ENCODE measurements at places on chromosomes 5 and 9.

- DNase-seq: no peak
Observed at GRCh38 chr5:24225051-24225450, 419.7 kb downstream of the CDH10 start.

DNA sequence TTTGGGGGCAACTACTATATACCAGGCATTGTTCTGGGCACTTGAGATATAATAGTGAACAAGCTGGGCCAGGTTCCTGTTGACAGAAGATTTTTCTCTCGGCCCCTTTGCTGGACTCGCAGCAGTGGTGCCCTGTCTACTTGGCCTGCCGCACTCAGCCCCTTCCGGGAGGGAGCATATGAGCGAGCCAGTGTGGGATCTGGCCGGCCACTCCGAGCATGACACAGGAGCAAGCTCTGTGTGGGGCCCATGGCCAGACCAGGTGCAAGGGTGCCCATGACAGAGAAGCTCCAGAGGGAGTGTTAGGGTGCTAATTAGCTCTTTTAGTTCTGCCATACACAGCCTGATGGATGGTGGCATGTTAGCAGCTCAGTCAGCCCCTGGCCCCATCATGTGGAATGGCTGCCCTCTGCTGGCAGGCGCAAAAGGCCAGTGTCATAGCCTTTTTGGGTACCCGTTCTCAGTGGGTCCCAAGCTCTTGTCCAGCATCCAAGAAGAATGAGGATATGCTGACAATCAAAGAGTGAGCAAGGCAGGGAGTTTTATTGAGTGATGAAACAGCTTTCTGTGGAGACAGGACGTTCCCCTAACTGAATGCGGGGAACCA lies 9.3 kb upstream of the KIF4B start:
- no peak for DNase-seq

GRCh38 chr9:35254237-35254636 lies 92.4 kb downstream of the UNC13B start:
- no peak for DNase-seq

DNA sequence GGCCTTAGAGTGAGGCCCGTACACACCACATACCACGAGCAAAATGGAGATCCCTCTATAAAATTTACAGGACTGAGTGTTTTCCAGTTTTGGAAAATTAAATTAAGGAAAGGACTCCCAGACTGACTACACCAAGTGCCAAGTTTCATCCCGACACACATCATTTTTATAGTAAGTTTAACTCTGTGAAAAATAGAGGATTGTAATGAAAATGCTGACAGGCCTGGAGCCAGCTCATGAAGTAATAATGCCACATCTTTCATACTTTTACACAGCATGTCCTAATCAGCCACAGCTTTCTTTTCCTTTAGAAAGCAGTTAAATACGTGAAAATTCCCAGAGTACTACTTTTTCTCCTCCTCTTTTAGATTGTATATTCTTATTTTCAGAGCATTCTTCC lies 169.2 kb downstream of the SAXO1 start:
- no peak for DNase-seq

- DNase-seq: no peak
Observed at GRCh38 chr5:90054612-90055011, 354.9 kb downstream of the CETN3 start.

DNA sequence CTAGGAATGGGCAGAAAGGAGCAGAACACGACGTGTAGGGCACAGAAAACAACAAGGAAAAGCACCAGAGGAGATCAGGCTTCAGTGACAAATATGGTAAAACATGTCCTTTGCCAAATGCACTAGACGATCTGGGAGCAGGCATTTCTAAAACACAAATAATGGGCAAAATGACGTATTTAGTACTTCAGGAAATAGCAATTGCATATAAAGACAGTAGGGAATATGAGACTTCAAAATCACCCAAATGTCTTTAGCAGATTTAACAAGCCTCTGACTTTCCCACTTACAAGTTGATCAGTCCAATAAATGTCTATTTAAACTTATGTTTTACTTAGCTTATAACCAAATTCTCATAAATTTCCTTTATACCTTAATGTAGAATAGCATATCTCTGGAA lies 969.6 kb upstream of the C9orf72 start:
- no peak for DNase-seq

GRCh38 chr5:148809781-148810524 lies 16.5 kb upstream of the ADRB2 start:
- DNase-seq: no peak

DNA sequence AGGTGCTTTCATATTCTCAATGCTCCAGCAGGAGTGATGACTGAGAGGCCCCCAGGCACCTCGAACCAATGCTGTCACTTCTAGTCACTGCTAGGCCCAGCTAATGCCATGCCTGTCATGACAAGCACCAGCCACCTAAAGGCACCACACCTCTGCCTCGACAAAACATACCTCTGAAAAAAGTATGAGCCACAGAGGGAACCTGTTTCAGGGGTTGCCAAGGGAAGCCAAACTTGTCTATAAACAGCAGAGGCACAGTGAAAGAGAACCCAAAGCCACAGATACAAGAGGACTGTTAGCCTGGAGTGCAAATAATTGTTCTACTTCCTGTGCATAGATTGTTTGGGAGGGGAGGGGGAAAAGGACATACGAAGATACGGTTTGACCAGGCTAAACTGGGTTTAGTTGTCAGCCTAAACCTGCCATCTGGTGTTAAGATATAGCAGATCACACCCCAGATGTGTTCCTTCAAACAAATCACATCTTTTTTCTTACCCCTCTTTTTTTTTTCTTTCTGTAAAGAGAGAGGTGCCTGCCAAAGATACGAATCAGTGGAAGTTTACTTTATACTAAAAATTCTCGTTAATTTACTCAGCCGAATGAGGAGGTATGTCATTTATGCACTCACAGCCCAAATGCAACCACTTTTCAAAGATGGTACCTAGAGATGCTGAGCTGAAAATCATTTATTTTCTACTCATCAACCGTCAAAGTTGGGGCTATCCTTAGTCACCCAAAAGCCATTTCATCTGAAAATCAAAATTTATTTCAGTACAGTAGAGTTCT lies 45.7 kb downstream of the BNC2 start:
- no peak for DNase-seq

GRCh38 chr9:15738011-15738410 lies 185.2 kb downstream of the CCDC171 start:
- DNase-seq: no peak

GRCh38 chr9:130149654-130150286 lies 22.4 kb upstream of the NCS1 start:
- DNase-seq: no peak

DNA sequence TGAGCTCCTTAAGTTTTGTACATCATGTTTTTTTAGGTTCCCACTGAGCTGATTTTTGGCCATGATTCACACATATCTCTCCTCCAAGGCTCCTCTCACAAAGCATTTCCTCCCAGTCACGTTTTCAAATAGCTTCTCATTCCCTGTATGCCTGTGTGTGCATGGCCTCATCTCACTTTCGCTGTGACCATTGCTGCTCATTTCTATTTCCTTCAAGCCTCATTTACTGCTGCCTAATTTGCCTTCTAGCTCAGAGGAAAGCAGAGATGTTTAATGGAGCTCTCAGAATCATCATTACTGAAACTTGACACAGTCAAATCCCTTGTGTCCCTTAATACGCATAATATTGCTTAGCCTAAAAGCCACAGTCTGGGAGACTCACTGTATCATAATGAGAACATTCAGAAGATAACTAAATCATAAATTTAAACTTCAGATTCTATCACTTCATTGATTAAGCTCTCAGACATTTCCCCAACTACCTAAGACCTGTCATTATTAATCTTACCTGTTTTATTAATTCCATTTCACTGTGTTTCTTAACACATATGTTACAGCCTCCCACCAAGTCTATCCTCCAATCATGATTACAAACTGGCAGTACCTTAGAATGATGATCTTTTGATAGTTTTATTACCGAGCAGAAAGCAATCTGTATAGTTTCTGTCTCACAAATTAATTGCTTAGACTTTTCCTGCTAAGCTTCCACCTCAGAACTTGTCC lies 278.3 kb upstream of the PTGER4 start:
- no peak for DNase-seq

GRCh38 chr9:135043345-135043744 lies 44.1 kb upstream of the OLFM1 start:
- DNase-seq: no peak

- DNase-seq: no peak
Observed at GRCh38 chr9:7045361-7045760, 287.6 kb downstream of the KDM4C start.

DNA sequence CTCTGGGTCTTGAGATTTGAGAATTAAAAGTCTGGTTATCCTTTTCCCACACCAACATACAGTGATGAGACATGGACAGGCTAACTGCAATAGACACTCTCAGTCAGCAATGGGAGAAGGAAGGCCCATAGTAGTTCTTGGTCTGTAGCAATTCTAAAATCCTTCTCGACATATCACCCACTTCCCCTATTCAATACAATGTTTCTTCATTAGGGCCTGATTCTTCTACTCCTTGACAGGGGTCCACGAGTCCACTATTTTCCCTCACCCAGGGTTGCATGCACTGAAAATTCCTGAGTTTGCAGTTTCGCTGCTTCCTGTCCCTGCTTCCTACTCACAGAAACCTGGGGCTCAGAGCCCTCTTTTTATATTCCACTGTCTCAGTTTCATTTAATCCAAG lies 402.8 kb downstream of the MAT2B start:
- no peak for DNase-seq

- no peak for DNase-seq
Observed at GRCh38 chr5:35158204-35158603, 72.1 kb downstream of the PRLR start.

- no peak for DNase-seq
Observed at GRCh38 chr5:14184725-14185124, 41.6 kb downstream of the TRIO start.

DNA sequence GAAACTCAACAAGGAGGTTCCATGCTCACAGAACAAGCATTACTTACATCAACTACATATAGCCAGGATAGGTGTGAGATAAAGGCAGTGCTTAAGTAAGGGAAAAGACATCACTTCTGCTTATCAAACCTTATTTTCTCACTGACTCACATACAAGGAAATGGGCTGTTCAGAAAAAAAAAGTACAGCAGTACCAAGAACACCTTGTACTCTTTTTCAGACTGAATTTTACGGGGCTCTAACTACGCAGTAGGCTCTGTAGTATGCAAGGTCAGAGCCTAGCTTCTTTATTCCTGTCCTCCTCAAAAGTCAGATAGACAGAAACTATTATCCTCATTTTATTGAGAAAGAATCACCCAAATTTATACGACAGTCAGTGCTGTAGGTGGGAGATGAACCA lies 5.8 kb downstream of the PSMB7 start:
- no peak for DNase-seq

DNA sequence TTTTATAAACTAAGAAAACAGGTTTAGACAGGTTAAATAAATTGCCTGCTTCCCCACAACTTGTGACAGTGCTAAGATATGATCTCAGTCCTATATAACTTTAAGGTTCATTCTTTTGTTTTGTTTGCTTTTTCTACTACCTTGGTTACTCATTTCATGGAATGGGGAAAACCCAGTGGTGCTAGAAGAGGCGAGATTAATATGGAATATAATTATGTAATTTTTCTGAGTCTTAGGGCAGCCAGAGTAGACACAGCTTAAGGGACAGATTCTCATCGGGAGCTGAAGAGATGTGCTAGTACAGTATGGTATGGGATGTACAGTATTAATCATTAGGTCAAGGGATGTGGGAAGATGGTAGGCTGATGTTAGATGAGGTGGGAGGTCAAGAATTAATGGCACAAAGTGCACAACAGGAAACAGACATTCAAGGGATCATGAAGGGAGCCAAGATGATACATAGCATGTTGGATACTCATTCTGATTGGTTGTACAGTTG lies 6.2 kb downstream of the TRIM32 start:
- DNase-seq: no peak

- DNase-seq: no peak
Observed at GRCh38 chr9:112892981-112893380, 2.3 kb upstream of the SLC46A2 start.

DNA sequence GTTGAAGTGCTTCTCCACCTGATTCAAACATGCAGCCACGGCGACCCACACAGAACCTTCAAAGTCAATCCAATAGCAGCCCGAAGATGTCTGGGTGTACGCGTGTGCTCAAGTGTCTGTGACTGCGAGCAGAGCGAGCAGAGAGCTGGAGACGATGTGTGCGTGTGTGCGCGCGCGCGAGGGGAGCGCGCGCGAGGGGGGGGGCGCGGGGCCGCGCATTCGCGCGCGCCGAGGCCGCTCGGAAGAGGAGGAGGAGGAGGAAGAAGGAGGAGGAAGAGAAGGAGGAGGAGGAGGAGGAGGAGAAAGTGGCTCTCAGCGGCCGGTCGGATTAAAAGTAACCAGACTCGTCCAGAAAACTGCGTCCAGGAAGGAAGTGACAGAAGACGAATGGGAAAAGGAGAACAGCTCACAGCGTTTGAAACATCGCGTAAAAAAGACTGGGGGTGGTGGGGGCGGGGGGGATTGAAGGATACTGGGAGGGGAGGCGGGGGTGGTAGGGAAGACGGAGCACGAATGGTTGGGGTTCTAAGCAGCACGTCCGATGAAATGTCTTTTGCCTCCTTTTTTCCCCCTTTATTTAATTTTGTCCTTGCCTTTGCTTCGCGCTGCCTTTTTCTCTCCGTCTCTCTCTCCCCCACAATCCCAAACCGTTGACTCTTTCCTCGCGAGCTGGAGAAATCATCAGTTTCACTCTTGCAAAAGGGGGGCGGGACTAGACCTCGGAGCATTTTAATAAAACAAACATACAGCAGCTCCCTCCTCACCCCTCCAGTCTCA lies at the start of gene MEF2C:
TSS of gene MEF2C (minus strand) at position 126 of the 777 bp plus-strand sequence. CDS start 59,396 bp downstream, outside the sequence.
- peak; percentile 66 for DNase-seq

DNA sequence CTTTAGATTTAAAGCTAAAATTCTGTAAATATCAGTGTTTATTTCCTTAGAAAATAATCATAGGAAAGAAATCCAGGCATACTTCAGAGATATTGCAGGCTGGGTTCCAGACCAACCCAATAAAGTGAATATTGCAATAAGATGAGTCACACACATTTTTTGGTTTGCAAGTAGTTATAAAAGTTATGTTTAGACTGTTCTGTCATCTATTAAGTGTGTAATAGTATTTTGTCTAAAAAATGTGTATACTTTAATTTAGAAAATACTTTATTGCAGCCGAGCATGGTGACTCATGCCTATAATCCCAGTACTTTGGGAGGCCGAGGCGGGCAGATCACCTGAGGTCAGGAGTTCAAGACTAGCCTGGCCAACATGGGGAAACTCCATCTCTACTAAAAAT lies 6.9 kb upstream of the RIC1 start:
- DNase-seq: no peak

- DNase-seq: no peak
Observed at GRCh38 chr5:156367597-156367996, 40.6 kb downstream of the SGCD start.

DNA sequence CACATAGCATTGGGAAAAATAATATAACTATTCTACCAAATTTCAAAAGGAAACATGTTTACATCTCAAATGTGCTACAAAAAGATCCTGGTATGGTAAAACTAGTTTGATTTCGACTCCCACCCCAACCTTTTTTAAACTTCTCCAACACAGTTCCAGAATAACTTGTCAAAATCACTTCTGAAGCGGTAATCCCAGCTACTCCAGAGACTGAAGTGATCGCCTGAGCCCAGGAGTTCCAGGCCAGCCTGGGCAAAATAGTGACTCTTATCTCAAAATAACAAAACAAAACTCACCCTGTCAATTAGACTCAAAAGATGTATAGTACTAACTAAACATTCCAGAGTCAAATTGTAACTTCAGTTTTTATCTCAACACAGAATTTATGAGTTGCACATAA lies 71.3 kb upstream of the RNF38 start:
- no peak for DNase-seq

GRCh38 chr9:69672596-69673310 lies 582 bp upstream of the APBA1 start:
- DNase-seq: peak; percentile 44

- no peak for DNase-seq
Observed at GRCh38 chr5:138925090-138925635, 50.0 kb upstream of the LRRTM2 start.

- no peak for DNase-seq
Observed at GRCh38 chr5:36642089-36642488, 35.7 kb downstream of the SLC1A3 start.

All from memory B cell (primary cell).